ENCODE measurements at places on chromosomes 5 and 9.

- DNase-seq = no peak
These were observed 454.5 kb downstream of the HINT1 start for GRCh38 chr5:130710596-130710995.

GRCh38 chr5:137621861-137622823, 113.7 kb downstream of the KLHL3 start:
- no peak for DNase-seq

DNA sequence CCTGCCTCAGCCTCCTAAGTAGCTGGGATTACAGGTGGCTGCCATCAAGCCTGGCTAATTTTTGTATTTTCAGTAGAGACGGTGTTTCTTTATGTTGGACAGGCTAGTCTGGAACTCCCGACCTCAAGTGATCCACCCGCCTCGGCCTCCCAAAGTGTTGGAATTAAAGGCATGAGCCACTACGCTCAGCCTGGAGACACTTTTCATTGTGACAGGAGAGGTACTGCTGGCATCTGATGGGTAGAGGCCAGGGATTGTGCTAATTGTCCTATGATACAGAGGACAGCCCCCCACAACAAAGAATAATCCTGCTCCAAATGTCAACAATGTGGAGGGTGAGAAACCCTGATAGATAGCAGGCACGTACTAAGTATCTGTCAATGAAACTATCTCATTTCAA, 91.3 kb upstream of the SLC25A48 start:
- DNase-seq = no peak

GRCh38 chr5:42059291-42059690, 134.2 kb downstream of the FBXO4 start:
- DNase-seq = no peak

DNA sequence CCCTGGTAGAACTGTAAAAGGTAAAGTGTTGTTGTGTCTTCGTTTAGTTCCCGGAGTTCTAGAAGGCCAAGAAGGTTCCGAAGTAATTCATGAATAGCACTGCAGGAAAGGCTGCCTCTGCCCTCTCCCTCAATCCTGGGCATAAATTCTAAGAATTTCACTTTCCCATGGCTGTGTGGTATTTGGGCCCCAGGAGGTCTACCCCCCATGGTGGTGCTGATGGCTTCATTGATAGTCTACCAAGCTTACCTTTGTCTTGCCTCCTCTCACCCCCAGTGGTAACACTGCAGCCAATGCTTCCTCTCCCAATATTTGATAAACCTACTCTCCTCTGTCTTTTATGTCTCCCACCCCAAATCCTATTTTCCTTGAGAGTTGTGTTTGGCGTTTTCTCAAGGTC, 39.5 kb downstream of the ADAMTS16 start:
- no peak for DNase-seq

- no peak for DNase-seq
These were observed 38.9 kb downstream of the SERINC5 start for GRCh38 chr5:80216753-80217596.

GRCh38 chr5:55037890-55038289, 13.8 kb downstream of the GZMK start:
- DNase-seq = no peak

DNA sequence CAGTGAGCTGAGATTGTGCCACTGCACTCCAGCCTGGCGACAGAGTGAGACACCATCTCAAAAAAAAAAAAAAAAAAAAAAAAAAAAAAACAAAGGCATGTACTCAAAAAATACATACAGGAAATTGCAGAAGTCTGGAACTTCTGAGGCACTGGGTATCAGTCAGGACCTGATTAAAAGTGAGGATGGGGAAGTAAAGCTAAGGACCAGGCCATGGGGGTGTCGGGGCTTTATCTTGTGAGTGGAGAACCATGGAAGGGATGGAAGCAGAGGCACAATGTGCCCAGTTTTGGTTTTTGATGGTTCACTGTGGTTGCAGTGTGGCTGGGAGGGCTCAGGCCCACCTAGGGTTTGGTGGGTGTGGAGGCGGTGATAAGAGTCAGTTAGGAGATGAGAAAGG, 212.7 kb upstream of the PIK3R1 start:
- DNase-seq = no peak

DNA sequence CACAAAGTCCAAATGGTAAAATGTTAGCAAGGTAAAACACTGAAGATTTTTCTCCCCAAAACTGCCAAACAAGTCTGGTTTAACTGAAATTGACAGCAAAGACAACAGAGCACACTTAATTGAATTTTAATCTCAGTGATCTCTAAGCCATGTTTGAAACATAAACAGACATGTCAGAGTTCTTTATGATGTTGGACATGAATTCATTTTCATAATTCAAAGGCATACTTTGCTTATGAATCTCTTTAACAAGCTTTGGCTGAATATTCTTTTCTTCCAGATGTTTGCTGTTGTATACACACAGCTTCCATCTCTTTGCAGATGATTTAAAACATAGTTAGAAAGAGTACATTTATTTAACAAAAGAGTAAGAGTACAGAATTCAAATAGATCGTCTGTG, 509.1 kb downstream of the RAB3C start:
- no peak for DNase-seq

DNA sequence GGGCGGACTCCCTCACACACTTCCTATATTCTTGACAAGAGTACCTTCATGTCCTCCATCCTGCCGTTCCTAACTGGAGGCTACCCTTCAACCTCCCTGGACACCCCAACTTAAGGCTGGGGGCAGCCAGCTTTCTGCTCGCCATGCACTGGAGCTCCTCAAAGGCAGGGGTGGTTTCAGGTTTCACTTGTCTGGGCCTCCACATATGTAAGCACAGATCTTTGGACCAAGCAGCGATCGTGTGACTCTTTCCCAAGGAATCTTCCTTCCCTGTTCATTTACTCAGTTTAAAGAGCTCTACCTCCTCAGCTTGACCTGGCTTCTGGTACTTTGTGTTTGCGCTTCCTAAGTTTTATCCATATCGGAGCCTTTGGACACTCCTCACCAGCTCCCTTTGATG, 34.2 kb upstream of the TRPC7 start:
- DNase-seq = no peak

- DNase-seq = no peak
These were observed 545 bp downstream of the CDKN2B-AS1 start for GRCh38 chr9:21995006-21995665.

GRCh38 chr5:143400541-143401226, 2.8 kb downstream of the NR3C1 start:
- no peak for DNase-seq

GRCh38 chr5:78547731-78548615, 100.6 kb downstream of the LHFPL2 start:
- DNase-seq = no peak

DNA sequence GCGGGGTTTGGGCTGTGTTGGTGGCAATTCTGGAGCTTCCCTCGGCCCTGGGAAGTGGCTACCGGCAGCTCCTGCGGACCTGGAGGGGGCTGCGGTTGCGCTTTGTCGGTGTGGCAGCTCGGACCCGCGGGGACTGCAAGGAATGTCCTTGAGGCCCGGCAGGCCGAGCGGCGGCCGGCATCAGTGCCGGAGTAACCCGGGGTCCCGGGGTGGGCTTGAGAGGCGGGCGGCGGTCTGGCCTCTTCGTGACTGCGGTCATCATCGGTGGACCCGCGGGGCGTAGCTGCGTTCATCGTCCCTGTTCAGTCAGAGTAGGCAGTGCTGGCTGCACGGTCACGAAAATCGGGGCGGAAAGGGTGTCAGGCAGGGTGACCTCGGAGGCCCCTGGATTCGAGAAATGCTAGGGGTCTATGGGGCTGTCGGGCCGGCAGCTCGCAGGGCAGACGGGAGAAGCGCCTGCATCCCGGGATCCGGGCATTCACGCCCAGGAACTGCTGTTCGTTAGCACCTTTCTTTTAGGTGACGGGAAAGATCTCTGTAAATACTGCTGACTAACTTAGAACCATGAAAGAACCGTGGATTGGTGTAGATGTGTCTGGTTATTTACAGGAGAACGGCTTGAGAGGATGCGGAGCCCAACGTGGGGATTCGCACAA, 474 bp downstream of the HMGCR start:
- no peak for DNase-seq

GRCh38 chr9:86410281-86410680, 56.1 kb upstream of the TUT7 start:
- DNase-seq = no peak

DNA sequence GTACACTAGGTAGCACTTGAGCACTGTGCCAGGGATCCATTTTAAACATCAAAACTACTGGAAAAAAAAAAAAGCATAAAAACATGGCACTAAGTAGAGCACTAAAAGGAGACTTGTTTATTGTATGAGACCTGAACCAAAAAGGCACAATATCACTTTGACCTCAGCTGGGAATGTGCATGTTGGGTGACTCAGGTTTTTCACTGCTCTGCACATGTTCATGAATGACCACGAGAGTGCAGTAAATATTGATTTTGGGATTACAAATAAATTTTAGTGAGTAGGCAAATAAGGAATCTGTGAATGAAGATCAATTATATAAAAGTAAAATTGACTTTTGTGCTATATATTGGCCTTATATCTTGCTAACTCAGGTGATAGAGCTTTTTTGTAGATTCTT, 11.8 kb downstream of the RMI1 start:
- DNase-seq = no peak

DNA sequence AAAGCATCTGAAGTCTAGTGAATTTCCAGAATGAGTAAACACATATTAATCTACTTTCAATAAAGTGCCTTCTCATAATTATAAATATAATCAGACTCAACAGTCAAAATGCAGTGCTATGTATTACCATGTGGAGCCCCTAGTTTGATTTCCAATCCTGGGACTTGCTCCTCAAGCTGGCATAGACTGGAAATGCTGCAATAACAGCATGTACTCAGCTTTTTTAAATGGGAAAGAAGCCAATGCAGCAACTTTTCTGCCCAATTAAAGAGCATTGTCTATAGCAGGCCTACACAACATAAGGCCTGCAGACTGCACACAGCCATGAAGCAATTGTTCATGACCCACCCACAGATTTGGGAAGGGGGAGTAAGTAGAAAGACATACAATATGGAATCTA, 103.2 kb downstream of the NR2F1-AS1 start:
- no peak for DNase-seq

DNA sequence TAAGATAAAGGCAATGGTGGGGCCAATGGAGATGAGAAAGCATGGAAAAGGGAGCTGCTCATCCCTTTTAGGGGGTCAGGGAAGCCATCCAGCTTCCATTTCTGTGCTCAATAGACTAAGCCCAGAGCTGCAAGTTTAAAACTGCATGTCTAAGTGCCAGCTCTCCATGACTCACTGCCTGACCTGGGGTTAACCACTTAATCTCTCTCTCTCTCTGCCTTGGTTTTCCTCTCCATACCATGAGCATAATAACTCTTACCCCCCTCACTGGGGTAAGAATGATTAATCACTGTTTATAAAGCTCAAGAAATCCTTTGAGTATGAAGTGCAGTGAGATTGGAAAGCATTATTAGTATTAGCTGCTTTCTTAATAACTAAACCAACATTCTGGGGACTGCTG, 1382.4 kb upstream of the WWC1 start:
- DNase-seq = no peak

DNA sequence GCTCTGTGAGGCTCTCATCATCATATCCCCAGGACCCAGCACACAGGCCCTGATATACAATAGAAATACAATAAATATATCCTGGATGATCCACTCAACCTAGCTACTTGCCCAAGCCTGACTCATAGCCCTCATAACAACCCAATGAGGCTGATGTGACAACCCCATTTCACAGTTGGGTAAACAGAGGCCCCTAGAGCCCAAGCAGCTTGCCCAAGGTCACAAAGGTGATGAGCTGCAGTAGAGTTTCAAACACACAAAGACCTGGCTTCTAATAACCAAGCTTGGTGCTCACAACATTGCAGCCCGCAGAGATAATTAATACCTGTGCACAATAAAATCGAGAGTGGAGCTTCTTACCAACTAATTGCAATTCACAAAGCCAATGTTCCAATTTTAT, 3.2 kb upstream of the AKNA start:
- DNase-seq = no peak

- DNase-seq = no peak
These were observed 277.5 kb downstream of the MARCHF11 start for GRCh38 chr5:15902066-15902465.

GRCh38 chr5:158553962-158554336, 545.8 kb downstream of the EBF1 start:
- no peak for DNase-seq

DNA sequence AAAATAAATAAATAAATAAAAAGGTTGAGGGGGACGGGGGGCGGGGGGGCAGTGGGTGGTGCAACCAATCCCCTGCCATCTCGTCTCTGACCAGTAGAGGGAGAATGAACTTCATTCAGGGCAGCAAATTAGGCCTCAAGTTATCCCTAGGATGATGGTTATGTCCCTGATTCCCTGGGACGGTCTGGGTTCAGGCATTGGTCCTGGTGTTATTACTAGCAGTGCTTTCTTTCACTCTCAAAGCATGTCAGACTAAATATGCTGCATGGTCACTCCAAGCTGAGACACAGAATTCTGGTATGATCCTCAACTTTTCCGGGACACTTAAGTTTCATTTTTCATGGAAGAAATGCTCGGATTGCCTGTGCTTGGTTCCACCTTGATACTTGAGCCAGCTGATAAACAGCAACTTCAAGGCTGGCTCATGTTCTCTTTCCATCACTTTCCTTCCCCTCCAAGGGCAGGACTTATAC, 59.4 kb downstream of the DAP start:
- DNase-seq = no peak

DNA sequence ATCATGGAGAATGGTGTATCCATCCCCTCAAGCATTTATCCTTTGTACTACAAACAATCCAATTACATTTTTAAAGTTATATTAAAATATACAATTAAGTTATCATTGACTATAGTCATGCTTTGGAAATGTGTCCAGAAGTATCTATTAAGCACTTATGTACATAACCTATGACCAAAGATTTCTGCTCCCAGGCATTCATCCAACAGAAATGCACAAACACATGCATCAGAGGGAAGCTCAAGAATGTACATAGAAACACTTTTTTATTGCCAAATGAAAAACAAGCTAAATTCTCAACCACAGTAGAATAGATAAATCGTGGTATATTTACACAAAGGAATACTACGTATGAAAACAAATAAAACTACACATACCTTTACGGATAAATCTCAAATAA, 700.5 kb upstream of the ZNF608 start:
- no peak for DNase-seq

DNA sequence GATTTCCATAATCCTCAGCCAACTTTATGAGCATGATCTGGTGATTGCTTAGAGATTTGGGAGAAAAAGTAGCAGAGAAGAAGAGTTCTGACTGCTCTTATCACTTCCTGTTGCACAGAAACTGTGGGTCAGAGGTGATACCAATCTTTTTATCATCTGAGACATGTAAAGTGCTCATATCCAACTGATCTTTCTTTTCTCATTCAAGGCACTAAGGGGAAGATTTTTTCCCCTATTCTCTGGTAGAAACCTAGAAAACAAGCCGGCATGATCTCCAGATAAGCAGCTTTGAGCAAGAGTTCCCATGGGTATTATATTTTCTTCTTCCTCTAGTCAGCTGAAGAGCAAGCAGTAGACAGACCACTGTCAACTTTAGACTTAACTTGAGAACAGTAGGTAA, 29.0 kb upstream of the GPR150 start:
- DNase-seq = no peak
